Stimulated activated naive CD8-positive, alpha-beta T cell treated with anti-CD3 and anti-CD28 coated beads, Interleukin-15, amount 100 ng/mL, for 72 hours (primary cell): ENCODE measurements at places on chromosomes 2 and 18.

- DNase-seq, result no peak
These were observed 107.9 kb upstream of the CDH20 start for GRCh38 chr18:61225336-61225735.

- DNase-seq, result no peak
These were observed 41.6 kb downstream of the MEMO1 start for GRCh38 chr2:31969178-31969577.

- no peak for DNase-seq
These were observed 6.8 kb upstream of the SNTG2 start for GRCh38 chr2:943821-944220.

DNA sequence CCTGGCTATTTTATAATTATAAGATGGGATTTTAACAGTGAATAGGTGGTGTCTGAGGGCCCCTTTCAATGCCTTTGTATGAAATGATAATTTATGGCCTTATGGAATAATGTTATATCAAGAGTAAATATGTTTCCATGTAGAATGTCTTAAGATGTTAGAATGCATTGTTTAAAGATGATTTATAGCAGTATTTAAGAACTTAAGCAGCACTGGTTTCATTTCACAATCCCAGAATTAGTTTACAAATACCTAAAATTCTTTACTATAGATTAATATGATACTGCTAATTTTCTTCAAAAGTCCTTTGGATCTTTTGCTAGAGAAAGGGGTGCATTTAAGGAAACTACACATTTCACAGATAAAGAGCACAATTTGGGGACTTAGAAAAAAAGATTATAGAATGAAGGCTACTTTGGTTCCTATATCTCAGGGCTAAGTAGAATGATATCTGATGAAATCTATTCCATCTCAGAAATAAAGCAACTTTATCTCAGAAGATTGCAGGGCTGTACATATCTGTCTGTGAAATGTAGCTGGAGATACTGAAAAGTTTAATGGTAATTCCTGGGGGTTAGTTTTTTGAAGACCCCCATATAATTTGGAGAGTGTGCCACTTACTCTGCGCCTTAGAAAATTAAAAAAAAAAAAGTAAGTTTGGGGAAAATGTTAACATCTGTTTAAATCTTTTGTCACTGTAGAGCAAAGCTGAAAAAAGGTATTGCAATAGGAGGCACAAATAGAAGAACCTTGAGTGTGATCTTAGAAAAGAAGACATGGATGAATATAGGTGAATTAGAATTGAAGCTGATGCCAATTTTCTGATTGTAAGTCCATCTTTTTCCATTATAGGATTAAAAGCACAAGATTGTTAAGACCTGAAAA is 123.4 kb downstream of the GULP1 start:
- no peak for DNase-seq

GRCh38 chr18:37612524-37613252 is 47.1 kb upstream of the CELF4 start:
- no peak for DNase-seq

DNA sequence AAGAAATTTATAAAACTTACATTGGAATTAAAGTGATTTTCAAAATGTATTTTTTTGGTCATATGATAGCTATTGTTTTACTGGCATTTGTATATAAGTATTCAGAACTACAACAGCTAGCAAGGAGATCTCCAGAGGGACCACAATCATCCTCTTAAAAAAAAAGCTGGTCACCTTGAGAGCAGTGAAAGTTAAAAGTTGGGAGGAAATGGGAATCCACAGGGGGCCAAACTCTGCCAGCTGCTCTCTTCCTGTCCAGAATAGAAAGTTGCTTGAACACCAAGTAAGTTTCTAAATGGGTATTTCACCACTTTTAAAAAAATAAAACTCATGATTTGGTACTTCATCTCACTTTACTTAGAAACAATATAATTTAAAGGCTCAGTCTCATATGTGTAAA is 1025.1 kb downstream of the LRP1B start:
- DNase-seq, result no peak

DNA sequence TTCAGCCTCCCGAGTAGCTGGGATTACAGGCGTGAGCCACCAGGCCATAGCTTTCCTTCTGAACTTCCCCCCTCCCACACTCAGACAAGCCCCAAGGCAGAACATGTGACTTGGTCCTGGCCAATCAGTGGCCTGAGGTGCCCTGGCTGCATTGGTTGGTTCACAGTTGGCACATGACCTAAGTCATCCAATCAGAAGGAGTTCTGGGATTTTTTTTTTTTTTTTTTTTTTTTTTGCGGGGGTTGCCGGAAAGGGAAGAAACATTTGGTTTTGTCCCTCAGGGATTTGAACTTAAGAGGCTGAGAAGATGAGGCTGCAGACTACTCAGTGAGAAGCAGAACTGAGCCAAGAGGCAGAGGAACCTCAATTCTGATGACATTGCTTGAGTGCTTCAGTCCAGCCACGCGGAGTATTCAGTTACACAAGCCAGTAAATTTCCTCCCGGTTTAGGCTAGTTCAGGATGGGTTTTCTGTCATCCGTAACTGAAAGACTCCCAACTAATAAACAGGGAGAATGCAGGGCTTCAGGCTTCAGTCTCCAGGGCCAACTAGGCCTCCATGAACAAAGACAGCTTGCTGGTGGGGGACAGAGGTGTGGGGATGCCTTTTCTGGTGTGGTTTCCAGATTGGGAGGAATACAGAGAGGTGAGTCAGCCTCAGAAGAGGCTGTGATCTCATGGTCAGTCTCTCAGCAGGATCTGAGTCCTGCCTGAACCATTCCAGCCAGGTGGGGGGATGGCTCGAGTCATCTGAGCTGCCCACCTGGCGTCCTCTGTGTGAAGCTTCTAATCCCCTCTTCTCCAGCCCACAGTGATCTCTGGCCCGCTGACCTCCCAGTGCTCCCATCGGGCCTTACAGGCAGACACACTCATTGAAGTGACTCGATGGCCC is 9.2 kb downstream of the PTMA start:
- peak; percentile 28 for DNase-seq

DNA sequence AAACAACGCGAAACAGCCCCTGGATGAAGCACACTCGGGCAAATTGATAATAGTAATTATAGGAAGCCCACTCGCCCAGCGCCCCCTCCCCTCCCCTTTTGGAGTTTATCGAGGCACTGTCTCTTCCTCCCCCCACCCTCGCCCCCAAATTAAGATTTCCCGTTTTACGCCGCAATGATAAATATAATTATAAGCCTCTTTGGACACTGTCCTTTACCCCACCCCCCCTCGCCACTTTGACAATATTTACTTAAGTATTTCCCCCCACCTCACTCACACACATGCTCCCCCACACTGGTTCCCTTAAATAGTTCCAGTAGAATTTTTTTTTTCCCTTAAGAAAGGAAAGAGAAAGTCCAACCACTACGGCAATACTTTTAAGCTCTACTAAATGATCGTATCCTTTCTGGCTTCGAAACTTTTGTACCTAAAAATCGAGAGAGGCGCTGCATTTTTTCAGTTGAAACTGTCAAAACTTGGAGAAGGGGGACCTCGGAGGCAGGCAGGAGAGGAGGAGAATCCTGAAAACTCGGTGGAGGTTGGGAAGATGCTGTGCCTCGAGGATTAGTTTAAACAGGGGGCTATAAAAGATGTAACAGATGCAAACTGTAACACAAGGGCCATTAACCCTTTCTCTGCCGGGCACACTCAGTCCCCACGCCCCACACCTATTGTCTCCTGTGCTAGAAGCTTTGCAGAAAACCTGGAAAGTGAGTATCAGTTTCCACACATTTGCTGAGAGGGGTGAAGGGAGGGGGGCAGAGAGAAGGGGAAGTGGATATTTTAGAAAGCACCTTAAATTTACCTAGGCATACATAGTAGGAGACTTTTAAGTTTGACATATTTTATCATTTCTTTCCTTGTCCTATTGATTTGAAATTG is 1.8 kb downstream of the ZEB2 start:
- DNase-seq, result no peak

DNA sequence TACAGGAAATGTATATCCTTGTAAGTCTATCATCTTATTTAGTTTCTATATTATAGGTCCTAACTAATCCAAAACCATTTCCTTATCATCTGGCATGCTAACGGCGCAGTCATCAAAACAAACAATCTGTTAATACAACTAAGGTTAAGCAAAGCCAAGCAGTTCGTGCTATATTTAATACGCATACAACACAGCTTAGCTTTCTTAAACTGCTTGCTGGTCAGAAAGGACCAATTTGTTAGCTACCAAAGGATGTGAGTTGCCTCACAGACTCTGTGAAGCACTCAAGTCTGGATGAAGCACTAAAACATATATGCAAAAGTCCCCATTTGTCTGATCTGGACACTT is 67.0 kb downstream of the ZEB2 start:
- no peak for DNase-seq

GRCh38 chr2:145595296-145595695 is 1075.4 kb upstream of the ZEB2 start:
- DNase-seq, result no peak

GRCh38 chr2:128594953-128595677 is 276.4 kb upstream of the HS6ST1 start:
- no peak for DNase-seq

DNA sequence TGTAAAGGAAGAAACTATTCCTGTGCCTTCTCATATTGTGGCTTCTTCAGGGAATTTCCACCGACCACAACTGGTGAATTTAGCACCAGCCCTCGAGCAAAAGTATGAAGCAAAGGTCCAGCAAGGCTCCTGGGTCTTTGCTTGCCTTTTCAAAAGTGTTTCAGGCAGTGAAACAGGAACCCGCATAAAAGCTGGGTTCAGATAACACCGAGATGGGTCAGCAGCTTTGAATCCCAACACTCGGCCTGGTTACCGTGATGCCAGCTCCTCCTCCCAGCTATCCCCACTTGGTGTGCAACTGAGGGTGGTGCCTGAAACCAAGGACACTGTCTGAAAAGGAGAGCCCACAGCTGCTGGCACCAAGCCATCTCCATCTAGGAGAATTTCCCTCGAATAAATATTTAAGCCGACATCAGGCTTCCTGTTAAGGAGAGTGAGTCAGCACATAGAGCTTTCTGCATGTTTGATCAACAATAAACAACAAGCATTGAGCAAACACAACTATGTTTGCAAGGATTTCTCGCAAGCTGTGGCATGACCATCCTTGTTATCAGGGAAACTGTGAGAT is 69.5 kb downstream of the ANTXR1 start:
- no peak for DNase-seq

DNA sequence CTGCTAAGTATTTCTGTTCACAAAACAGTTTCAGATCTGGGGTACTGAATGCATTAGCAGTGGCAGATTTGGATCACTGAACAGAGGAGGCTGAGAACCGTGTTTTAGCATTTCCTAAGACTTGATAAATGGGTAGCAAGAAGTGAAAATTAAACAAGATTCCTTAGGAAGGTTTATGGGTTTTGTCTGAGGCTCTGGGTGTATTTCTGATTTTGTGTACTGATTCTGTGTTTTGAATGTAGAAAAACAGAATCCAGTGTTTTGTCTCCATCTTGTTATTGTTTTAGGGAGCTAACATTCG is 1.4 kb downstream of the FAM117B start:
- DNase-seq, result no peak

DNA sequence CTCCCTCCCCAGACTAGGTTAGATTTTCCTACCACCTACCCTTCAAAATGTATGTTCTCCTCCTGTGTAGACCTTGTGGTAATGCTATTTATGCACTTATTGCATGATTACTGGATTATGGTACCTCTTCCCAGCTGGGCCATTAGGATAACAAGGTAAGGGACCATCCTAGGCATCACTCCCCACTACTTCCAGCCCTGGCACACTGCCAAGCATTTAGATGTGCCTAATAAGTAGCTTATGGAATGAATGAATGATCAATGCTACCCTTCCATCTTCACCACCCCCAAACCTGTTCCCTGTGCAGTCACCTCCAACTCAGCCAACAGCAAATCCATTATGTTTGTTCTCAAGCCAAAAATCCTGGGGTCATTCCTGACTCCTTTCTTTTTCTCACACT is 93.4 kb downstream of the C1QL2 start:
- DNase-seq, result no peak

DNA sequence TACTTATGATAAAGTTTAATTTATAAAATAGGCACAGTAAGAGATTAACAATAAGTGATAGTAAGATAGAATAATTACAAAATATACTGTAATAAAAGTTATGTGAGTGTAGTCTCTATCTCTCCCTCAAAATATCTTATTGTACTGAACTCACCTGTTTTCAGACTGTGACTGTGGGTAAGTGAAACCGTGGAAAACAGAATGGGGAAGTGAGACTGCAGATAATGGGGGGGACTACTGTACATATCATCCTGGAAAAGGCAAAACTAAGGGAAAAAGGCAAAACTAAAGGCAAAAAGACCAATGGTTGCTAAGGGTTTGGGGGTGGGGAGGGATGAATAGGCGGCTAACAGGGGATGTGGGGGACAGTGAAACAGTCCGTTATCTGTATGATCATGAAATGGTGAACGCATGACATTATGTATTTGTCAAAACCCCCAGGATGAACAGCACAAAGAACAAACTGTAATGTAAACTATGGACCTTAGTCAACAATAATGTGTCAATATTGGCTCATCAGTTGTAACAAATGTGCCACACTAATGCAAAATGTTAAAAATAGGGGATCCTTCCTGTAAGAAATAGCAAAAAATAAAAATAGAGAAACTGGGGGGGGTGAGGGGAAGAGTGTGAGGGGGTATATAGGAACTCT is 93.8 kb downstream of the EPB41L3 start:
- DNase-seq, result no peak

GRCh38 chr2:150557020-150557600 is 69.6 kb upstream of the RND3 start:
- no peak for DNase-seq

- no peak for DNase-seq
These were observed 46.2 kb downstream of the BCL2 start for GRCh38 chr18:63273222-63273927.

DNA sequence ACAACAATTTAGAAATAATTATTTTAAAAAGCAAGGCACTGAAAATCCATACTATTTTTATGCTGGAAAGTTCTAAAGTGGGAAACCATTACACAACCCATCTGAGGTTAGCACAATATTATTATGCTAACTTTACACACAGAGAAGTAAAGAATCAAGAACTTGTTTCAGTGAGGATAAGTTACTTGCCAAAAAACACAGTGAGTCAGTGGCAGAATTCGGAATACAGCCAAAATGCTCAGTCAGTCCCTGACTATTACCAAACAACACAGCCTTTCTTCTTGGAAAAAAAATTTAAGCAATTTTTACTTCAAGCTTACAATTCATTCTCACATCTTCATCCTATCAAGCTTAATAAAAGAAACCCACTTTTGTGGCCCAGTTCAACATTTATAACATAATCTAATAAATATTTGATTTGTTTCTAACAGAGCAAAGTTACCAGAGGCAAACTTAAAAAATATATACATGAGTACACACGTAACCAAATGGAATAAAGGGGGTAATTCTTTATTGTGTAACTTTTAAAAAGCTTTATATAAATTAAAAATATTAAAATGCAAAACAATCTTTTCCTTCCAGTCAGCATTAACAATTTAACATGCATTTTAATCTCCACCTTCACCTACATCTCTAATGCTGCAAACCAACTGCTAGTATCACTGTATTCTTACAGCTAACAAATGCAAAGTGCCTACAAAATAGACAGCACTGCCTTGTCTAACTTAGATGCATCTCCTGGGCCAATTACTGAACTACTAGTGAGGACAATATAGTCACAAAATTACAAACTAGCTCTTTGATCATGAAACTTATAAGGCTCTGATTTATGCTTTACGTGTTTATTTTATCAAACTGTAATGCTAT is 55.2 kb downstream of the CCDC88A start:
- DNase-seq, result no peak

GRCh38 chr2:198127627-198128026 is 323.2 kb downstream of the PLCL1 start:
- DNase-seq, result peak; percentile 45
